GM04503 (cell line): ENCODE measurements at places on chromosomes 12 and 14.

GRCh38 chr12:57127726-57128518 is at the start of gene LRP1:
TSS of gene LRP1 (plus strand) at chr12:57128483. CDS start at chr12:57128965, 482 bp downstream.
- no peak for DNase-seq

DNA sequence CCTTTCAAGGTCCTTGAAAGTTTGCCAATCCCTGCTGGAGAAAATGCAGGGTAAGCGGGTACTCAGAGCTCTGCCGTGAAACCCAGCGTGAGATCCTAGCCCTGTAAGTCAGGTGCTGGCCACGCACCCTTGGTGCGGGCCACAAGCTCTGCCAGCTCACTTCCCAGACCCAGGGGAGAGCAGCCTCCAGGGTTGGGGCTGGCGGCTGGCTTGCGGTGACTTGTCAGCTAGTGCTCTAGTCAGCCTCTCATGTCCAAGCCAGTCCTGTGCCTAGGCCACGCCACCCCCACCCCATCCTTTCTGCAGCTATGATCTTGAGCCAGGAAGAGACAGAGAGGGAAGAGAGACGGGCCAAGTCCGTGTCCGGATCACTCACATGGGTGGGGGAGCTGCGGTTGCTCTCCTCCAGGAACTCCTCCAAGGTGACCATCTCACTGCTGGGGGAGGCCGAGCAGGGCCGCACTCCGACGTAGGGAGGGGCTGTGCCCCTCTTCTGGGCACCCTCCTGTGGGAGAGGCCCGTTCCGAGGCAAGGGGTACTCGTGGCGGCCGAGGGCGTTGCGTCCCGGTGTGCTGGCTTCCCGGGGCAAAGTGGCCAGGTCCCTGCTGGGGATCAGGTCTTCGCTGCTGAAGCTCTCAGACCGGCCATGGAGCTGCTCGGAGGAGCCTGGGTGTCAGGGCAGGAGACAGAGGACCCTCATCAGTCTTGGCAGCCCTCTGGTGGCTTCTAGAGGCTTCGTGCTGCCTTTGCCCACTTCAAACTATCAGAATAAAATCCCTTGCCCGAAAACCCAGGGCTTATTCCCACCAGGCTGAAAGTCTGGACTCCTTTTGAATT is 33.3 kb upstream of the GPR68 start:
- DNase-seq, result no peak

- DNase-seq, result no peak
These were observed 1.6 kb upstream of the MSI1 start for GRCh38 chr12:120370343-120371243.

GRCh38 chr12:1346126-1346525 is 248.3 kb downstream of the FBXL14 start:
- peak; percentile 64 for DNase-seq

DNA sequence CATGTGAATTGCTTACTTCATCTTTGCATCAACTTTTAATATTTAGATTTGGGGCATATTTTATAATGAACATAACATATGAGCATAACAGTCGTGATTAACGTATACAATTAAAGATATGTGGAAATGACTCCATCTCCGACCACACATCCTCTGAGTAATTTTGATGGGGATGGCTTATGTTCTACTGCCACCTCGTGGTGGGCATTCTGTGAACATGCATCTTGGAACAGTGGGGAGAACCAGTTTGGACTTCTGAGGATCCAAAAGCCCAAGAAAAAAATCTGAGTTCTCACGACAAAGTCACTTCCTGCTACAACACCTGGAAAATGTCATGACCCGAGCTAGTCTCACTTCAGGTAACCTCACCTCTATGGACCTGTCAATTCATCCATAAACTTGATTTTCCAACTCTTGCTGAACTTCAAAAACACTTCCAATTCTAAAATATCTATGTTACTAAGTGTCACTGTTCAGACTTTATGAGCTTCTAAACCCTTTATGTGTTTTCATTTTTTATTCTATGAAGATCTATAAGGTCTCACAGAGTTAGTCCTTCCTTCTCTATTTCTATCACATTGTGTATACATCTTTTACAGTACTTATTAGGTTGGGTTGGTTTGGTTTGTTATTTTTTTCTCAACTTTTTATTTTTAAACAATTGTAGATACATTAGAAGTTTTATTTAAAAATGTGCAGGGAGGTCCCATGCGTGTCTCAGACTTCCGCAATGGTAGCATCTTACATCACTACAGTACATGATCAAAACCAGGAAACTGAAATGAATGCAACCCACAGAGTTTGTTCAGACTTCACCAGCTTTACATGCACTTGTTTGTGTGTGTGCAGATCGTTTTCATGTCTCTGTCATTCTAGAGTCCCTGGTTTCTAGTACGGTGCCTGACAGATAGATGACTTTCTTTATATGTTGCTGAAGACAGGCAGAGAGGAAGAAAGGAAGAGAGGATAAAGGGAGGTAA is 38.2 kb upstream of the STAB2 start:
- DNase-seq, result no peak

DNA sequence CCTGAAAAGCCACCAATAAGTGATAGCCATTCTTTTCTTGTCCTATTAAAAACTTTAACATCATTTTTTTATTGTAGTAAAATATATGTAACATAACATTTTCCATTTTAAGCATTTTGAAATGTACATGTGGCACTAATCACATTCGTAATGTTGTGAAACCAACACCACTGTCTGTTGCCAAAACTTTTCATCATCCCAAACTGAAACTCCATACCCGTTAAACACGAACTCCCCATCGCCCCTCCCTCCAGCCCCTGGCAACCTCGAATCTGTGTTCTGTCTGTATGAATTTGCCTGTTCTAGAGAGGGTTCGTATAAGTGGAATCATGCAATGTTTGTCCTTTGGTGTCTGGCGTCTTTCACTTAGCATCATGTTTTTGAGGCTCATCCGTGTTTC is 75.9 kb downstream of the CCDC92 start:
- DNase-seq, result peak; percentile 37

GRCh38 chr14:69953266-69953915 is 74.2 kb downstream of the SMOC1 start:
- DNase-seq, result no peak

DNA sequence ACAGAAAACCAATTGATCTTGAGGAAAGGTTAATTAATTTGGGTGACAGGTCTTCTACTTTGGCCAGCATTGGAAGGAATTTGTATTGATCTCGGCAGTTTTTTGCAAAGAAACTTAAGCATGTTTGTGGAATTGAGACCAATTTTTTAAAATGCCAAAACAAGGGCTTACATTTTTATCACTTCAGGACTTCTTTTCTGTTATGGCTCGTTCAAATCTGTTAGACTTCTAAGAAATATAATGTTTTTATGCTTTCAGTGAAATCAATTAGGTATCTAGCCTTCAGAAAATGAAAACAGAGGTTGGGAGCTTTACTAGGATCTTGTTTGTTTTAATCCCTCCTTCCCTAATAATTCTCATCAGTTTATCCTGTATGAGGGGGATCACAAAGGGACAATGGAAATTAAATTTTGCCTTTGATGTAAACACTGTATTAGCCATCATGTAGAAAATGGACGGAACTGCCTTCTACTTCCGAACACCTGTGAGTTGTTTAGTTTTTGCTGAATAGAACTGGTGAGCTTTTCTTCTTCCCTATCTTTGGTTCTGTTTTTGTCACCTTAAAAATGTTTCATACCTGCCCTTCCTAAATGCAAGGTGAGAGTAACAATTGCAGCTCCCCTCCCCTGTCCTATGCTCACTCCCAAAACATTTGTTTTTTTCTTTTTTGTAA is 7.8 kb downstream of the FOXA1 start:
- DNase-seq, result no peak

- DNase-seq, result no peak
These were observed 587.5 kb downstream of the BCL11B start for GRCh38 chr14:98684468-98684867.

DNA sequence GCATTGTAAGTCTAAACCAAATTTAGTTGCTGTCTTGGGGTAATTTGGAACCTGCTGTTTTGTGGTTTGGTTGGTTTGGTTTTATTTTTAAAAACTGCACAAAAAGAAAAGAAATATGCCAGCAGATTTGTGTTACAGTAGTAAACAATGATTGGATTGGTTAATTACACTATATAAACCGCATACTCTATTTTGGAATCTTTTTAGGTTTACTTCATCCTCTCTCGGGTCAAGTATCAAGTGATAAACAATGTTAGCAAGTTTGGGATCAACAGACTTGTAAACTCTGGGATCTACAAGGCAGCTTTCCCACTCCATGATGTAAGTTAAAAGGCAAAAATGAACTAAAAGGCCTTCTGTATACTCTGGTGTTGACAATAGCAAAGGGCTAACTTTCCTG is 132.4 kb downstream of the ANO6 start:
- no peak for DNase-seq

- no peak for DNase-seq
These were observed 1.2 kb downstream of the FLRT2 start for GRCh38 chr14:85531141-85531586.

GRCh38 chr12:39368891-39369290 is 74.0 kb downstream of the KIF21A start:
- DNase-seq, result no peak

DNA sequence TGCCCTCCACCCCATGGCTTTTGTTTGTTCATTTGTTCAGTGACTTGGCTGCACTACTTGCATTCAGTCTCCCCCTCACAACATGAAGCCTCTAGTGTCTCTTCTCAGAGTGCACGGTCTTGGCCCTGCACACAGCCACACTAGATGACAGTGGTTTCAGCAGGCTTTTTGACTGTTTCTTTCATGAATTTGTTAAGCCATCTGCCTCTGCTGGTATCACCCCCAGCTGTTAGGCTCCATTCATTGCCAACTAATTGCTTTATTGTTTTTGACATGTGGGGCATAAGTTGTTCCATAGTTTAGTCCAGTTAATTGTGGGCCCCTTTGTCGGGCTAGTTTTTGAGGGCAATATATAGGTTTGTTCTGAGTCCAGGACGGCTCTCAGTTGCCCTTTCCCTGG is 18.8 kb downstream of the OS9 start:
- no peak for DNase-seq

DNA sequence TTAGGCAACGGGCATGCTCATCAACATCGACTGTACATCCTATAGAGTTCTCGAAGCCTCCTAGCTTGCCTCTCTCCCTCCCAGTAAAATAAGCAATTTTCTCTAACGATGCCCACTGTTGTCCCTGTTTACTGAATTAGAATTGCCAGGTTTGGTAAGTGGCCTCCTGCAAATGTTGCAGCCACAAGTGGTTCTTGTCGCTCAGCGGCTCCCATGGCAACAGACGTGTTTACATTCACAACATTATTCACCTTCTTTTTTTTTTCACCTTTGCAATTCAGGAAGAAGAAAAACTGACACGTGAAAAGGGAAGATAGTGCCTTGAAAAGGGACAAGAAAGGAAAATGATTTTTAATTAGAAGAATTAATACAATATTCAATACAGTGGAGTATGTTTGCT is 100.9 kb upstream of the PKP2 start:
- no peak for DNase-seq

DNA sequence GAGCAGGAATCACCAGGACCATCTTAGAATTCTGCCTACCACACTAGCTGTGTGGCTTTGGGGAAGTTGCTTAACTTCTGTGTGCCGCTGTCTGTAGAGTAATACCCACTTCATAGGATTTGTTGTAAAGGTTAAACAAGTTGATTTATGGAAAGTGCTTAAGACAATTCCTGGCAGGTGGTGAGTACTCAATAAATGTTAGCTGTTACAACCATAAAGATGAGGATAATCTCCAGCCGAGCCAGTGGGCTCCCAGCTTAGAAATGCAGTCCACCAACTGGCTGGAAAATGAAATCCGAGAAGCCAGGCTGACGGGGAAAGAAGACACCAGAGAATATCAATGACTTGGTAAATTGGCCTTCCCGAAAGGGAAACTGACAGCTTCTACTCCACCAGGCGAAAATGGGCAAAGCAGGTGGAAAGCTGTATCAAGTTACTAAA is 173.5 kb downstream of the CHST11 start:
- no peak for DNase-seq

GRCh38 chr12:15886372-15887042 is 4.3 kb downstream of the STRAP start:
- DNase-seq, result no peak

DNA sequence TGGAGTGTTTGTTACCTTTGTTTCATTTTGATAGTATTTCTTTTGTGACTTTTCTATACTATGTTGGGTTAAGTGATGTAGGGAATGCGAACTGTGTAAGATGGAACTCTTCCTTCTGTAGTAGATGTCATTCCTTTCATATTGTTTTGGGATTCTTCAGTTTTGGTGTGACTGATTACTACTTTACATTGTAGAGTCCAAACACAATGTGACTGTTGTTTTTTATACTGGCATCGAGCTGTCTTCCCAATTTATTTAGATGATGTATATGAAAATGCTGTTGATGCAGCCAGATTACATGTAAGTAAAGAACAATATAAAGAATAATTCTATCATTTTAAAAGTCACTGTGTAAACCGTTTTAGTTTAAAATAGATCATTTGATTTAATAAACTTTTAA is 34.7 kb downstream of the WASHC4 start:
- DNase-seq, result no peak

- no peak for DNase-seq
These were observed 53.3 kb upstream of the CERS5 start for GRCh38 chr12:50220363-50220995.

DNA sequence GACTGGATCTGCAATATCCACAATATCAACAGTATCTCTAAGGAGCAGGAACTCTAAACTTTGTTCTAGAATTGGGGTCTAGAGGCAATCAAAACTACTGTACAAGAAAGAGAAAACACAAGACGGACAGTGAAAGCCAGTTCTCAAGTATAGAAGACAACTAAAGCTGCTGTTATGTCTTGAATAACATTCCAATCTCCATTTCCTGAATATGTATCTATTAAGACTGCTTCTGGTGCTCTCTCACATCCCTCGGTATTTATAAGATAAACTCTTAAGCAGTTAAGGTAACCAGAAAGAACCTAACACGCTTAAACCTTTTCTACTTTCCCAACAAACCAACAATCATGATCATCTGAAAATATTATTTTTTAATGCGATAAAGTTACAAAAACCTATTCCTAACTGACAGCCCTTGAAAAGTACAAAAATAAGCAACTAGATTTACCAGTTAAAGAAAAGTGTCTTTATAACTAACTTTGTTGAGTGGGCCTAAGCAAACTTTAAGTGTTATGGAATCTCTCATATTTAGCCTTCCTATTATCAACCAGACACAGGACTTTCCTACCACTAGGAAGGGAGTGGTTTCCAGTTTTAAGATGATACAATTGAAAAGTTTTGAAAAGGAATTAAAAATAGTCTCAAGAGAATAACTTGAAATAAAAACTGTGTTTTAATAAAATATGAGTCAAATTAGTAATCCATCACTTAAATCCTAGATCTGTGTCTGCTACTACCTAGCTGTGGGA is 30.7 kb downstream of the NUMB start:
- DNase-seq, result no peak

DNA sequence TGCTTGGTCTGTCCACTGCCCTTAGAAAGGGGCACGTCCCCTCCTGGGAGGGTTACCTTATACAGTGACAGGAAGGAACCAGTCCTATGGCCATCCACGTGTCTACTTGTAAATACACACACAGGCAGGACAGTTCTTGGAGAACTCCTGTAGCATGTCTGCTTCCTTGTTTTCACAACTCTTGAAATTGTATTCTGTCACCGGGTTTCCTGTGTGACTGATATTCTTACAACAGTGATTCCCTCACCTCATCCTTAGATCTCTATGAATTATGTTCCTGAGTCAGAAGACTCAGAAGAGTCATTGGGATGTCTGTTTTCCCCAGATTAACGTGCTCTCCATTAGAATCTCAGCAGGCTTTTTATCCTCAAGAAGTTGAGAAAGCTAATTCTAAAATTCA is 44.1 kb upstream of the DYNC1H1 start:
- no peak for DNase-seq
